Cardiac atrium fibroblast (primary cell): ENCODE measurements at places on chromosomes 7 and 10. TPM values are rescaled to one million over a fixed set of nuclear protein-coding genes. Genes with fewer than 3 reads are reported as not detected.

MRLN gene
- not detected in 2 replicates for total RNA-seq

C10orf105 gene
- total RNA-seq: not detected in 2 replicates

HPSE2 gene
- not detected in 2 replicates for total RNA-seq

MYPN gene
- total RNA-seq: 0.32 TPM in 1 of 2 replicates, not detected in the other

PPP1R17 gene
- not detected in 2 replicates for total RNA-seq

OR2A1 gene
- total RNA-seq: not detected in 2 replicates
